Stimulated activated CD4-positive, alpha-beta T cell treated with anti-CD3 and anti-CD28 coated beads, Interleukin-4, amount 100 ng/mL, for 4 hours (primary cell): ENCODE measurements at places on chromosomes 6 and 20.

- DNase-seq: no peak
These were observed 46.4 kb upstream of the CCDC28A start for GRCh38 chr6:138727182-138727581.

- no peak for DNase-seq
These were observed 32.5 kb downstream of the UQCC2 start for GRCh38 chr6:33678932-33679490.

DNA sequence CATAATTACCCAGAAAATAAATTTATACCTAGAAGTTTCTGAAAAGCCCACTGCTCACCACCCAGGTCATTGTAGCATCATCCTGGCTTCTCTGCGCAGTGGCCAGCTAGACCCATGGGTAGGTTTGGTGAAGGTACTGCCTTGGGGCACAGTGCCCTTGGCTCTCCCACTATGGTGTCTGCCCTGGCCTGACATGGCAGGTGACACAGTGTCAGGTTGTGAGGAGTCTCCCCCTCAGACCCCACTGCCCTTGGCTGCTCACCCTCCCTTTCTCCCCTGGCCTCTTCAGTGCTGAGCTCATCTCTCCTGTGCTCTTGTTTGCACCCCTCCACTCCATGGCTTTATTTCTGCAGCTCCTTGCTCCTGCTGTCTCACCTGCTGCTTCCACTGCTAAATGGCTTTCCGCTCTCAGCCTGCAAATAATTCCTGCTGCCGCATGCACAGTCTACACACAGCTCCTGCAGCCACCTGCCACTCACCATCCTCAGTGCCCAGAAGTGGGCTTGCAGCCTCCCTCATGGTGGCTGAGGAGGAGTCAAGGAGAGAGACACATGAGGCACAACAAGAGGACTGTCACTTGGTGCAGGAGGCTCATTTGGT, 313.4 kb upstream of the MOCS1 start:
- DNase-seq: no peak

GRCh38 chr6:1729133-1729749, 119.5 kb downstream of the FOXC1 start:
- DNase-seq: no peak

GRCh38 chr6:51108563-51109234, 290.0 kb downstream of the TFAP2B start:
- DNase-seq: no peak

GRCh38 chr6:15484140-15484539, 178.7 kb downstream of the DTNBP1 start:
- DNase-seq: no peak

DNA sequence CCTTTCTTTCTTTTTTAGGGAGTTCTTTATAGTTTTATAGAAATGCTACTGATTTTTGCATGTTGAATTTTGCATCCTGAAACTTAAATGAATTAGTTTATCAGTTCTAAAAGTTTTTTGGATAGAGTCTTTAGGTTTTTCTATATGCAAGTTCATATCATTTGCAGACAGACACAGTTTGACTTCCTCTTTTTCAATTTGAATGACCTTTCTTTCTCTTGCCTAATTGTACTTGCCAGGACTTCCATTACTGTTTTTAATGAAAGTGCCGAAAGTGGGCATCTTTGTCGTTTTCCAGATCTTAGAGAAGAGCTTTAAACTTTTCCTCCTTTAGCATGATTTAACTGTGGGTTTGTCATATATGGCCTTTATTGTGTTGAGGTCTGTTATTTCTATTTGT, 21.1 kb upstream of the EDN1 start:
- no peak for DNase-seq

DNA sequence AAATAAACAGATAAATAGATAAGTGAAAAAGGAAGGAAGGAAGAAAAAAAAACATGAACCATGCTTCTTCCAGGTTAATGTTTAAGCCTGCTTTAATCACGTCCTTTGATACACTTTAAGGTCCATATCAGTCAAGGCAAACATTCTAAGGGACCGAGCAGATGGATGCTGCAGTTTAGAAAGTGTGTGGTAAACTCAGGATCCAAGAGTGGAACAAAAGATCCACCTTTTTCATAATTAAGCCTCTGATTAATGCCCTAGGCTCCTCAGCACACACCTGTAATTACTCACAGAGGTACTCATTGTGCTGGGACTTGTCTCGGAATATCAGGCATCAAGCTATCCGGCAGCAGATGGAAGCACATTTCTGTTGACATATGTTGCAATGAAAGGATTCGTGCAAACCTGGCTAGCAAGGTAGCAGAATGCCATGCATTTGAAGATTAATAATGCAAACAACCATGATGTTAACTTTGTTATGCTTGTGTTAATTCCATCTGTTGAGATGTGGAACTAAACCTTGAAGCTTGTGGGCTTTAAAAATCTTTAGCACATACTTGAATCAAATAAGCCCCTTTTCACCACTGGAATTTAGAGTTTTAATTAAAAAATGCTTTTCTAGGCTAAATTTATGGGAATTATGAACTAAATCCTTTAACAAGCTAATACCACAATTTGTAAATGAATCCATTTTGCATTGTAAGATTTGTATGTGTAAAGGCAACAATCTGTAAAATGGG, 163.7 kb downstream of the RALGAPA2 start:
- no peak for DNase-seq

DNA sequence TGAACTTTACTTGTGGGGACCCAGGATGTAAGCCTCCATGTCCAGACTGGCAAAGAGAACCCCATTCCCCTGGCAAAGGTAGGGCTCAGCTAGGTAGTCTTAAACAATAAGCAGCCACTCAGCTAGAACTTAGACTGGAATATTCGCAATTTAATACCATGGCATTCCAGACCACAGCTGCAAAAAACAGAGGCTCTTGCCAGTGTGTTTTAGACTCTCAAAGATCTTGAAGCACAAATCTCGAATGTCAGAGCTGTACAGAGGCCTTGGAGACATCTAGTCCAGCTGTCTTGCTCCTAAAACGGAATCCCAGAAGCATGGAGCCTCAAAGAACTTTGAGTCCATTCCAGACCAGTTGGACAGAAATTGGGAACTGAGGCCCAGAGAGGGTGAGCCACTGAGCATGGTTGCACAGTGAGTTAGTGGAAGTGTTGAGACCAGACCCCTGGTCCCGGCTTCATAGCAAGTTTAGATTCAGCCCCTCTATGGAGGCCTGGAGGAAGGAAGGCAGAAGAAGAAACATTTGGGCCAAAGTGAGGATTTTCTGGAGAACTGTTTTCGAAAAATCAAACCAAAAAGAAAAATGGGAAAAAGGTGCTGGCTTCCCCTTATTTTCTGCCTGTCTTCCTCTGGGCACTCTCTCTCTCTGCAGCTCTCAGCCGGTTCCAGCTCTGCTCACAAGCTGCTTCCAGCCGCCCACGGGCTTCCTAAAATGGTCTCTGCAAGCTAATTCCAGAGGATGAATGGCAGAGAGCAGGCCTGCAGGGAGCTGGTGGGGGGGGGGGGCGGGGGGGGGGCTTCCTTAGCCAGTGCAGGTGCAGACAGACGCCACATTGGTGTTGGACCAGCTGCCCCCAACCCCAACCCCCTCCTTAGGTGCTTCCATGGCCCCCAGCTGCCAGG, 32.4 kb downstream of the AAR2 start:
- DNase-seq: no peak

GRCh38 chr6:29925727-29926412, 16.5 kb upstream of the HLA-A start:
- no peak for DNase-seq

- DNase-seq: no peak
These were observed 5.5 kb upstream of the TFAP2D start for GRCh38 chr6:50707652-50708300.

GRCh38 chr20:6135347-6135746, 12.5 kb upstream of the FERMT1 start:
- no peak for DNase-seq

GRCh38 chr6:63456734-63457133, 115.5 kb upstream of the LOC128125822 start:
- DNase-seq: no peak

- DNase-seq: no peak
These were observed 452.7 kb upstream of the ADGRB3 start for GRCh38 chr6:68182386-68182785.

GRCh38 chr6:47457370-47457769, 20.2 kb upstream of the CD2AP start:
- DNase-seq: no peak

- DNase-seq: no peak
These were observed 44.7 kb upstream of the MLN start for GRCh38 chr6:33848484-33848883.

DNA sequence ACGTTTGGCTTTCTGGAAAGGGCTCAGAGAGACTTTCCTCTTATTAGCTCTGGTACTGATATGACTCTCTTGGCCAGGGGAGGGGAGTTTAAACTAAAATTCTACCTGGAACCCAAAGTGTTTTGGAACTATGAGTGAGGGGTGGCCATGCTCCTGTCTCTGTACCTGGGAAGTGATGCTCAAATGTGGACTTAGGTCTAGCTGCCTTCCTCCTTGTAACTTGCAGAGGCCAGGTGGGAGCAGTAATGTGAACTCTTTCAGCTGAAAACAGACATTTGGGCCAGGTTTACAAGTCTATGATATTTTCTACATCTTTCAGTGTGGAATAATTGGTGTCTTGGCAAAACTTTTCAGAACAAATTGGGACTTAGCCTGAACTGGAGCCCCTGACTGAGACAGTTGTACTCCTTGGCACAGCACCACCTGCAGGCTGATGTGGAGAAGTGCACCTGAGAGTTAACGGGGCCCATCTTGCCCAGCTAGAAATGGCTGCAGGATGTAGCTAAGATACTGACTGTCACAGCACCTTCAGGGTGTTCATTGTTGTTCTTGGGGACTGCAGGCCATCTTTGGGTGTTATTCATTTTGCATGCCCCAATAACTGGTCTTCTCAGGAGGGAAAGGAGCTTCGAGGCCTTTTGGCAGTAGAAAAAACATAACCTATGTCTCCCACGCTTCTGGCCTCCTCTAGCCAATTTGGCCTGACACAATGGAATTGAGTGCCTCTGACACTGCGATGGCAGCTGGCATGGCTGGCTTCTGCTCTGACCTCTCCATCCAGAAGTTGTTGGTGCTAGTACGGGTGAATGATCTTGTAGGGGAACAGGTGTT, 37.1 kb downstream of the CD109 start:
- peak; percentile 55 for DNase-seq

DNA sequence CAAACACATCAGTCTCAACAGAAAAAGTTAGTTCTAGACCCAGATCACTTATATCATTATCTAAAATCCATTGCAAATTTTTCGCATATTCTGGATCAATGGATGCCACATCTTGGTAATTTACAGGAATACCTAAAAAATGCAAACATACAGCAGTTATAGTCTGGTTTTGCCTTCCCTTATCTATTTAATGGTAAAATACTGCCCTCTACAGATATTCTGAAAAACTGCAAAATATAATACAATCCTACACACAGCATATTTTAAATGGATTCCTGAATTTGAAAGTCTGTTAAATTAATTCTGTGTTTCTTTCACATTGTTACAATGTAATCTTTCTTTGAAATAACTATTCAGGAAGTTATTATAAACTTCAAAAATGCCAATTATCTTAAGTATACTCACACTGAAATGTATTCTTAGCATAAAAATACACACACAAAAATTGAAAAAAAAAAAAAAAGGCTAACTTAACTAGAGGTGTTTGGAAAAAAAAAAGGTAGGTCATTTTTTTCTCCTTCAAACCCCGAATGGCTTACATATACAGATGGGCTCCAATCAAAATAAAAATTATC, 88.4 kb downstream of the HACE1 start:
- DNase-seq: no peak

DNA sequence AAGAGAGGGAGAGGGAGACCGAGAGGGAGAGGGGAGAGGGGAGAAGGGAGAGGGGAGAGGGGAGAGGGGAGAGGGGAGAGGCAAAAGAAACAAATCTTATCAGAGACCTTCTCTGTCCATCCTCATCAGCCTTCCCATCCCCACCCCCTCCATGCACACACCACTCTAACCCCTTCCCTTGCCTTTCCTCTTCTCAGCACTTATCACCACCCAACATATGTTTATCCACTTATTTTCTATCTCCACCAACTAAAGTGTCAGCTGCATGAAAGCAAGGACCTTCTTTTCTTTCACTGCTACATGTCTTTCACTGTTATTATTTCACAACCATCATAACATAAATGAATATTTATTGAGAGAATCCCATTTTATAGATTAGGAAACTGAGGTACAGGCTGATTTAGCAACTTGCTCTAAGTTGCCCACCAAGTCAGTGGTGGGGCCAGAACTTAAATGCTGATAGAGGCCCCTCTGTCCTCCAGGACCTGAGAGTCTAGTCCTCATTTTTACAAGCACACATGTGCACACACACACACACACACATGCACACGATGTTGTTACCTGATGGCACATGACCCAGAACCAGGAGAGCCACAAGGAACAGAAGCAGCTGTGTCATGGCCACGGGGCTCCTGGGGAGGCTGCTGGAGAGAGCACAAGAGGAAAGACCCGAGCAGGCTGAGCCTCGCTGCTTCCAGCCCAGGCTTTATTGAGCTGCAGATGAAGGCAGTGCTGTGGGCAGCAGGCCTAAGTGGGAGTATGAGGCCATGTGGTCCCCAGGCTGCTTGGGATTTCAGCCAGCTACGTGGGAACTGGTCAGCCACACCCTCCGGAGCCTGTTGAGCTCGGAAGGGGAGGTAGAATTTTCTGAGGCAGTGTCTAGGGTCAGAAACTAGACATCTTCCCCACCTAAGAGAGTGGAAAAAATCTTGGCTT, 2.3 kb downstream of the DEFB124 start:
- no peak for DNase-seq

- DNase-seq: no peak
These were observed 23.6 kb downstream of the ENPP1 start for GRCh38 chr6:131831392-131831791.

DNA sequence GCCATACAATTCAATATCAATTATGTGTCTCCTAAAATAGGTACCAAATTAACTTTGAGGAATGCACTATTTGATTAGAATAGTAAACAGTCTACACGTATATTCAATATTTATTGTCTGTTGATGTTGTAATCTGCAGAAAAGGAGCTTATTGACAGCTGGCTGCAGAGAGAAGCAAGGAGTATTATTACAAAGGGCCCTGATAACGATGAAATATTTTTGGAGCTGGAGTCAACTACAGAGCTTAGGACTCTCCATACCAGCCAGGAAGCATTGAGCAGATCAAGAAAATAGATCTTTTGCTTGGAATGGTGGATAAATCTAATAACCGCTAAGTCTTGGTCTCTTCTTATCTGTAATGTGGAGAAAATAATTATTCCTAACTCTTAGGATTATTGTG, 25.5 kb downstream of the ABRACL start:
- DNase-seq: no peak

GRCh38 chr6:125784365-125784764, 6.4 kb upstream of the NCOA7 start:
- DNase-seq: no peak

GRCh38 chr20:3486850-3487249, 16.0 kb downstream of the ATRN start:
- DNase-seq: no peak

DNA sequence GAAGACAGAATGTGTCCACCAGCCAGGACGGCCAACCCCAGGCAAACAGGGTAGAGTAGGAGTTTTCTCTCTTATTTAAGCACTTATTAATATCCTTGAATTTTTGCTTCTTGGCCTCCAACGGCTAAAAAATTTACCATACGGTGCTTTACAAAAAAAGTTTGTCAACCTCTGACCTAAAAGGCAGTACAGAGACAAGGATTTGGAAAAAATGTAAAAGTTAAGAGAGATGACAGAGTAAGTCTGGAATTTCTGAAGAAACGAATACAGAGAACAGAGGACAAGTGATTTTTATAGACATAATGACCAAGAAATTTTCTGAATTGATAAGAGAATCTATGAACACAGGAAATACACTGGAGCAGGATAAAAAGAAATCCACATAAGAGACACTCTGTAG, 10.2 kb downstream of the OSER1 start:
- DNase-seq: no peak
